Naive thymus-derived CD8-positive, alpha-beta T cell (primary cell): ENCODE measurements at places on chromosomes 7 and 10.
A peak's percentile ranks its signal among the peaks of the same experiment; 100 is the strongest.

DNA sequence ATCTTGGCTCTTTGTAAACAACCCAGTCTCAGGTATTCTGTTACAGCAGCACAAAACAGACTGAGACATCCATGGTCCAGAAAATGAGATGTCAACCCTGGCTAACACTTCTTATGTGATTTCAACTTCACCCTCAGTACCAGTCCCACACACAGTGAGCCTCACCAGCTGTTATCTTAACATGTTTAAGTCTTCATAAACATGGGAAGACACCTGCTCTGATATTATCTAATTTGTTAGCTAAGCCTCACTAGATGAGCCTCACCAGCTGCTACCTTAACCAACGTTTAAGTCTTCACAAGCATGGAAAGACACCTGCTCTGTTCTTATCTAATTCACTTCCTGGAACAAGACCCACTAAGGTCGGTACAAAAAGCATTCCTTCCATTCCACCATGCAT lies 130.8 kb downstream of the CALN1 start:
- H3K36me3 ChIP-seq = peaks cover 18% of the 10 kb centered on the region
- no peaks in the 10 kb centered on the region for H3K4me1 ChIP-seq
- no peak overlapping the region for H3K4me3 ChIP-seq
- H3K27me3 ChIP-seq = peaks cover 2% of the 10 kb centered on the region
- H3K27ac ChIP-seq = no peak overlapping the region

- no peak for DNase-seq
- H3K4me3 ChIP-seq = no peak overlapping the region
- H3K4me1 ChIP-seq = no peaks in the 10 kb centered on the region
- no peaks in the 10 kb centered on the region for H3K36me3 ChIP-seq
- H3K27ac ChIP-seq = no peak overlapping the region
Measured at GRCh38 chr7:70527520-70528115, 604.3 kb upstream of the GALNT17 start.

DNA sequence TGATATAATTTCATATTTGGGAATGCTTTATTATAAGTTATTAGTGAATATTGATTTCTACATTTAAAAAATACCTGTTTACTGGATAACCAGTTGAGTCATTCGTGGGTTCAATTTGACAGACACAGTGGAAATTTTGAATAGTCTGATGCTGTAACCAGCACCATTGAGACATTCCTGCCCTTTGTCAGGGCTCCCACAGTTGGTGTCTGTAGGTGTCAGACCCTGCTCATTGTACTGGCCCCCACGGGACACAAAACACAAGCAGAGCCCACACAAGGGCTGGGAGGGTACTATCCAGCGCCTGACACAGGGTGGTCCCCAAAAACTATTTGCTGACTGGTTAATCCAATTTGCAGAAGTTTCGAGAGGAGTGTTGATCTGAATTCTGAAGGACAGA lies 35.9 kb downstream of the EEPD1 start:
- H3K4me1 ChIP-seq = peaks cover 5% of the 10 kb centered on the region
- peaks cover 3% of the 10 kb centered on the region for H3K36me3 ChIP-seq
- no peaks in the 10 kb centered on the region for H3K27me3 ChIP-seq
- no peak overlapping the region for H3K4me3 ChIP-seq
- no peak for DNase-seq

- H3K4me1 ChIP-seq = peaks cover 37% of the 10 kb centered on the region
- DNase-seq = no peak
- H3K4me3 ChIP-seq = peak overlapping the region; percentile 52
- no peak overlapping the region for H3K27ac ChIP-seq
- H3K27me3 ChIP-seq = peaks cover 55% of the 10 kb centered on the region
Measured at GRCh38 chr10:99233000-99233688, 2.5 kb downstream of the HPSE2 start.

DNA sequence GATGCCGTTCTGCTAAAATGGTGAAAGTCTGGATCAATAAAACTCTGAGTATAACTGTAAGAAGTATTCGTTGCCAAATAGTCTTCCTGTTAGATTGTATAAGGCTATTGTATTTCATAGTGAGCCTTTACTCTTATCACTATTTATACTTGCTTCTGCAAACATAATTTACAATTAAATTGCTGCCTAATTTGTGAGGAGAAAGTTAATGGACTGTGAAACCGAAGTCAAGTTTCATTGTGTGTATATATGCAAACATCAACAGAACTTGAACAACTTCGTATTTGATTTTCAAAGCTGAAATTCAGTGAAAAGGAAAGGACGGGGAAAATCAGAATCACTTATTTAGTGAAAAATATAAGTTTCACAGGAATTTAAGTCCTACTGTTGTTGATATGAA lies 135.9 kb upstream of the CCDC6 start:
- H3K4me1 ChIP-seq = no peaks in the 10 kb centered on the region
- no peaks in the 10 kb centered on the region for H3K36me3 ChIP-seq
- H3K4me3 ChIP-seq = no peak overlapping the region
- DNase-seq = no peak
- H3K27me3 ChIP-seq = no peaks in the 10 kb centered on the region
- no peak overlapping the region for H3K27ac ChIP-seq

GRCh38 chr10:9339716-9340115 lies 1285.2 kb downstream of the GATA3 start:
- peaks cover 3% of the 10 kb centered on the region for H3K27me3 ChIP-seq
- H3K4me3 ChIP-seq = no peak overlapping the region
- no peaks in the 10 kb centered on the region for H3K36me3 ChIP-seq
- H3K27ac ChIP-seq = no peak overlapping the region
- H3K4me1 ChIP-seq = no peaks in the 10 kb centered on the region

GRCh38 chr7:45366475-45366874 lies 207.7 kb upstream of the ADCY1 start:
- no peak overlapping the region for H3K4me3 ChIP-seq
- no peaks in the 10 kb centered on the region for H3K4me1 ChIP-seq
- H3K36me3 ChIP-seq = no peaks in the 10 kb centered on the region
